ENCODE measurements at places on chromosomes 16 and 17. TPM values are rescaled to one million over a fixed set of nuclear protein-coding genes. Genes with fewer than 3 reads are reported as not detected.

METTL22 gene
- 71.1 TPM for total RNA-seq

CD7 gene
- not detected for total RNA-seq

KCNH4 gene
- not detected for total RNA-seq

KCNG4 gene
- not detected for total RNA-seq

SULT1A1 gene
- 14.0 TPM for total RNA-seq

All from Calu3 (cell line).